ENCODE measurements at places on chromosomes 4 and X.

GRCh38 chrX:124348182-124348581, 1.8 kb downstream of the SH2D1A start:
- no peaks in the 10 kb centered on the region for H3K27me3 ChIP-seq
- H3K4me1 ChIP-seq, result peaks cover 36% of the 10 kb centered on the region
- H3K4me3 ChIP-seq, result peak overlapping the region; percentile 96
- DNase-seq, result no peak
- H3K27ac ChIP-seq, result peak overlapping the region; percentile 93

DNA sequence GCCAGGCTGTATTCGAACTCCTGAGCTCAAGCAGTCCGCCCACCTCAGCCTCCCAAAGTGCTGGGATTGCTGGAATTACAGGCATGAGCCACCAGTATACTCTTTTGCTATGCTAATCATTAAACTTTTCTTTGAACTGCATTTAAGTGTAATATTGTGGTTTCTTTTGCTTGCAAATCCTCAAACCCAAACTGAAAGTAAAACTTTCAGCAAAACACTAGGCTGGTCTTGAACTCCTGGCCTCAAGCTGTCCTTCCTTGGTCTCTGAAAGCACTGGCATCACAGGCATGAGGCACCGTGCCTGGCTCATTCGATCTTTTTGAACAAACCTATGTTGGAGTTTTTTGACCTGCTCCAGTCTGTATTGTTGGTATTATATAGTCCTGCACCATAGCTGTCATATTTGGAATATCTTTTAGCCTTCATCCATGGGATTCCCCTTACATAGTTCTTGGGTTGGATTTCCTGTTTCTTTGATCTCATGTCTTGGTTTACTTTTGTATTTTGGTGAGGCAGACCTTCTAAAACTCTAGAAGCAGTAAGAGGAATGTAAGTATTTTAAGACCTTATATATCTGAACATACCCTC, 34.1 kb downstream of the MOB1B start:
- no peak overlapping the region for H3K4me3 ChIP-seq
- H3K4me1 ChIP-seq, result peaks cover 9% of the 10 kb centered on the region
- peak overlapping the region; percentile 3 for H3K27ac ChIP-seq
- no peaks in the 10 kb centered on the region for H3K36me3 ChIP-seq

DNA sequence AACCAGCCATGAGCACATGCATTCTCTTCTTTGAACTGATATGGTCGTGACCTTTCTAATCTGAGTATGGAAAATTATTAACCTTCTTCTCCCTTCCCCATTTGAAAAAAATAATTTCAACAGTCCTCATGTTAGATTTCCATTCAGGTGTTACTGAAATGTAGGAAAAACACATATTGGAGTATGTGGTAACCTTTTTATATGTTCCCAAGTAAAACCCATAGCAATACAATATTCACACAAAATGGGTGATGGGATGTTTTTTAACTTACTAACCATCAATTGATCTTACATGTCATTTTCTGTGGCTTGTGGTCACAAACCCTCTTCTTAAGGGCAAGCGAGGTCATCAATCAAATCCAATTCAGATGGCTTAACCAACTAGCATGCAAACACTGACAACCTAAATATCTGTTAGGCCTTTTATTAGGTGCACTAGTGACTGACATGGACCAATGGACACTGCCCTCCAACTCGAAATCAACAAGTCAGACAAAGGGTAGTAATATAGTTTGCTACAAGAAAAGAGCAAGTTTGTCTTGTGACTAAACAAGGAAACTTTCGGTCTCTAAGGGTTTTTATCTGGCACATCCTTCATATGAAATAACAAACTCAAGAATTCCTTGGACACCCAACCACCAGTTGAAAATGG, 74.3 kb downstream of the CAMK2D start:
- H3K4me1 ChIP-seq, result peaks cover 57% of the 10 kb centered on the region
- no peaks in the 10 kb centered on the region for H3K27me3 ChIP-seq
- no peak for DNase-seq
- peaks cover 34% of the 10 kb centered on the region for H3K36me3 ChIP-seq

DNA sequence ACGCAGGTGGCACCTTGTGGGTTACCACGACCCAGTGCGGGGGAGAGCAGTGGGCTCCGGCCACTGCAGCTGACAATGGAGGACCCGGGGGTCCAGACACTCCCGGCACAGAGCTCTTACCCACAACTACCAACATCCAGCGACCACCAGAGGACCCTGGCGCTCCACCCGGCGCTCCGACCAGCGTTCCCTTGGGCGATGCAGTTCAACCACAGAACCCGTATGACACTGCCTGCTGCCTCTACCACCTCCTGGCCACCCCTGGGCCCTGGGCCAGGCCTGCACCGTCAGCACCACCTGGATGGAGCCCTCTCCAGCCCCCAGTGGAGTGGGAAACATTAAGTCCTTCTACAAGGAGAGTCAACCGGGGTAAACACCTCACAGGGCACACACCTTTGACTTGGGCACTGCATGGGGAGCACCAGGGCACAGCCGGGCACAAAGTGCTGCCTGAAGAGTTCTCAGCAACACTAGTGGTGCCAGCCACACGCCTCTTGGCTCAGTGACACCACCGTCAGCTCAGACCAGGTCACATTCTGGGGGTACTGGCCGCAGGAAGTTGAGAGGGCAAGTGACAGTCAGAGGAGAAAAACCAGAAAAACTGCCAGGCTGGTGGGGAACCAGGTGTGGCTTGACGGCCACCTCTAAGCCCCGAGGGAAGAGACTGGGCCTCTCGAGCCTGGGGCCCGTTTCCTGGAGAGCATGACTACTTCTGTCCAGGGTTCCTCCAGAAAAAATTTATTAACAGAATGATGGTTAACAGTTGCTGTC, 2.6 kb downstream of the CTBP1 start:
- DNase-seq, result no peak
- H3K36me3 ChIP-seq, result peaks cover 36% of the 10 kb centered on the region
- peak overlapping the region; percentile 93 for H3K4me3 ChIP-seq
- H3K4me1 ChIP-seq, result peaks cover 18% of the 10 kb centered on the region
- H3K27ac ChIP-seq, result peak overlapping the region; percentile 87
- H3K27me3 ChIP-seq, result no peaks in the 10 kb centered on the region

- H3K27me3 ChIP-seq, result no peaks in the 10 kb centered on the region
- no peak overlapping the region for H3K4me3 ChIP-seq
- H3K36me3 ChIP-seq, result no peaks in the 10 kb centered on the region
- no peak for DNase-seq
Observed at GRCh38 chr4:99653916-99654315, 3.7 kb downstream of the C4orf54 start.

- no peak for DNase-seq
- H3K36me3 ChIP-seq, result no peaks in the 10 kb centered on the region
- H3K4me3 ChIP-seq, result no peak overlapping the region
- peaks cover 3% of the 10 kb centered on the region for H3K4me1 ChIP-seq
- no peak overlapping the region for H3K27ac ChIP-seq
- H3K27me3 ChIP-seq, result peaks cover 7% of the 10 kb centered on the region
Observed at GRCh38 chr4:38281371-38282071, 321.3 kb downstream of the PTTG2 start.

DNA sequence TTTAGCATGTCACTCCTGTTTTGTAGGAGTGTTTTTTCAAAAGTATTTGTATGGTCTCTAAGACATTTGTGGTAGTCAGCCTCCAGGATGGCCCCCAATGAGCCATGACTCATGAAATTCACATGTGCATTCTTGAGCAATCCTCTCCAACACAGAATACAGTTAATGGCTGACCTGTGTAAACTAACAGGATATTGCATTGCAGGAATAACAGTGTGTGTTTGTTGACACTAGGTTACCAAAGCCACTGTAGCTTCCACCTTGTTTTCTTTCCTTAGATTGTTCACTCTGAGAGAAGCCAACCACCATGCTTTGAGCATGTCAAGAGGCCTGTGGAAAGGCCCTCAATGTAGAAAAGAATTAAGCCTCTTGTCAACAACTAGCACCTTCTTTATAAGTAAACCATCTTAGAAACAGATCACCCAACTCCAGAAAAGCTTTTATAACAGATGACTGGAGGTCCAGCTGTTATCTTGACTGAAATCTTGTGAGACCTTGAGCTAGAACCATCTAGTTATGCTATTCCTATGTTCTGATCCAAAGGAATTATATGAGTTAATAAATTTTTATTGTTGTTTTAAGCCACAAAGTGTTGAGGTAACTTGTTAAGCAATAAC, 28.5 kb downstream of the TBCK start:
- peaks cover 6% of the 10 kb centered on the region for H3K36me3 ChIP-seq
- DNase-seq, result no peak
- H3K27ac ChIP-seq, result no peak overlapping the region
- no peaks in the 10 kb centered on the region for H3K4me1 ChIP-seq
- H3K27me3 ChIP-seq, result no peaks in the 10 kb centered on the region

DNA sequence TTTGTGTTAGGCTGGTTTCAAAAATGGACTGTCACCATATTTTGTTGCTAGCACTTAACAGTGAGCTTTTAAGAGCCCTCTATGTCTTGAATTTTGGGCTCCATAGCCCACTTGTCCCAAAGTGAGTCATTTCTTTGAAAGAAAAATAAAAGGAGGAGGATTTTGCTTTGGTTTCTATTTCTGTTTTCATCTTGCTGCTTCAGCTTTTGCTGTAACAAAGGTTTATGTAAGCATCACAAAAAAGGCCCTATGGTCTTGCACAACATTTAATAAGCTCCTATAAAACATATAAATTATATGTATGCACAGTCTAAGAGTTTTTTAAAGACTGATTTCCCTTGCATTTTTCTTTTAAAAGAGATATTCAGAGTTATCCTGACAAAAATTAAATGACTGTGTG, 105.2 kb downstream of the PHOX2B start:
- DNase-seq, result no peak
- H3K27ac ChIP-seq, result no peak overlapping the region
- H3K36me3 ChIP-seq, result no peaks in the 10 kb centered on the region
- no peak overlapping the region for H3K4me3 ChIP-seq
- H3K27me3 ChIP-seq, result peaks cover 20% of the 10 kb centered on the region
- H3K4me1 ChIP-seq, result no peaks in the 10 kb centered on the region

GRCh38 chr4:155738548-155738947, 20.3 kb upstream of the GUCY1B1 start:
- no peak overlapping the region for H3K4me3 ChIP-seq
- H3K4me1 ChIP-seq, result no peaks in the 10 kb centered on the region
- no peaks in the 10 kb centered on the region for H3K27me3 ChIP-seq
- no peak overlapping the region for H3K27ac ChIP-seq

DNA sequence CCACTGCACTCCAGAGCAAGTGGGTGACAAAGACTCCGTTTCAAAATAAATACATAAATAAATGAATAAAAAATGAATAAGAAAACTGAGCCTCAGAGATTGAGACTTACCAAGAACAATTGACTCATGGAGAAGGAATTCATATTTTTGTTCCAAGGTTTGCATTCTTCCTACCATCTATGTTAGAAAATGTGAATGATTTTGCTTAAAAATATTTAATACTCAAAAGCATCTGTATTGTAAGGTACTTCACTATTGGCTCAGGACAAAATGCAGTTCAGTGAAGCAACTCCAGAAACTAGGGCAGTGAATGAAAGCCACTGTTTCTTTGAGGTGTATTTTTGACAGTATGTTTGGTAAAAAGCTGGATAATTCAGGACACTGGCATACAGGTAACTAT, 54.1 kb downstream of the XAGE2 start:
- no peaks in the 10 kb centered on the region for H3K27me3 ChIP-seq
- no peak overlapping the region for H3K27ac ChIP-seq
- H3K4me1 ChIP-seq, result no peaks in the 10 kb centered on the region

DNA sequence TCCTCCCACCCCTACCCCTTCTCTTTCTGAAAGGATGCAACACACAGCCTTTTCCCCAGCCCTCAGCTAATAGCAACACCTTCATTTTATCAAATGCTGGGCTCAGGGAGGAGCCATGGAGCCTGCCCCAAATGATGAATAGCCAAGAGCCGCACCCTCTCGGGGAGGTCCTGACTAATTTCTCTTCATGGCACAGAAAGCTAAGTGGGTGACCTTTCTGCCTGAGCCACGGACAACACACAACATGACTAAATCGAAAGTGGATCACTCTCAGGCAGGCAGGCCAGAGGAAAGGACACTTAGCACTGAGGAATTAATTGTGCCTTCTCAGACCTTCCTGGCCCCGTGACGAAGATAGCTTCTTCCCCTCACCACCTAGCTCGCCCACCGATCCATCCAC, 165.1 kb upstream of the RAI2 start:
- no peaks in the 10 kb centered on the region for H3K4me1 ChIP-seq
- no peaks in the 10 kb centered on the region for H3K36me3 ChIP-seq
- H3K27ac ChIP-seq, result no peak overlapping the region
- H3K27me3 ChIP-seq, result peaks cover 2% of the 10 kb centered on the region

DNA sequence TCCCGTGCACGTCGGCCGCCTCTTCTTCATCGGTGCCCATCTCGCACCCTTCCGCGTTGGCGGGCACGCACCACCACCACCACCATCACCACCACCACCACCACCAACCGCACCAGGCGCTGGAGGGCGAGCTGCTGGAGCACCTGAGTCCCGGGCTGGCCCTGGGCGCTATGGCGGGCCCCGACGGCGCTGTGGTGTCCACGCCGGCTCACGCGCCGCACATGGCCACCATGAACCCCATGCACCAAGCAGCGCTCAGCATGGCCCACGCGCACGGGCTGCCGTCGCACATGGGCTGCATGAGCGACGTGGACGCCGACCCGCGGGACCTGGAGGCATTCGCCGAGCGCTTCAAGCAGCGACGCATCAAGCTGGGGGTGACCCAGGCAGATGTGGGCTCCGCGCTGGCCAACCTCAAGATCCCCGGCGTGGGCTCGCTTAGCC, 1.4 kb downstream of the POU4F2 start:
- H3K4me3 ChIP-seq, result no peak overlapping the region
- DNase-seq, result no peak
- H3K27ac ChIP-seq, result peak overlapping the region; percentile 49
- H3K27me3 ChIP-seq, result peaks cover 83% of the 10 kb centered on the region

GRCh38 chrX:47620303-47620685, 637 bp upstream of the SYN1 start:
- H3K4me1 ChIP-seq, result peaks cover 9% of the 10 kb centered on the region
- H3K27me3 ChIP-seq, result peaks cover 42% of the 10 kb centered on the region
- no peaks in the 10 kb centered on the region for H3K36me3 ChIP-seq
- no peak overlapping the region for H3K4me3 ChIP-seq
- no peak overlapping the region for H3K27ac ChIP-seq

DNA sequence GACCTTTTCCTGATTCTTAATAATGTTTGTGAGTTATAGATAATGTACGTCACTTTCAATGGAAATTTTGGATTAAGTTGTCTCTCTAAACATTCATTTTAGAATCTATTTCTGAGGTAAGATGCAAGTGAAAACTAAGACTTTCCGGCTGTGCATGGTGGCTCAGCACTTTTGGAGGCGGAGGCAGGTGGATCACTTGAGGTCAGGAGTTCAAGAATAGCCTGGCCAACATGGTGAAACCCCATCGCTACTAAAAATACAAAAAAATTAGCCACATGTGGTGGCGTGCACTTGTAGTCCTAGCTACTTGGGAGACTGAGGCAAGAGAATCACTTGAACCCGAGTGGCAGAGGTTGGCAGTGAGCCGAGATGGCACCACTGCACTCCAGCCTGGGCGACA, 524.6 kb upstream of the SLIT2 start:
- H3K27me3 ChIP-seq, result no peaks in the 10 kb centered on the region
- peaks cover 6% of the 10 kb centered on the region for H3K4me1 ChIP-seq
- H3K4me3 ChIP-seq, result no peak overlapping the region
- H3K27ac ChIP-seq, result no peak overlapping the region
- no peak for DNase-seq
